ENCODE measurements at places on chromosomes 6 and 20. TPM values are rescaled to one million over a fixed set of nuclear protein-coding genes. Genes with fewer than 3 reads are reported as not detected.

DNA sequence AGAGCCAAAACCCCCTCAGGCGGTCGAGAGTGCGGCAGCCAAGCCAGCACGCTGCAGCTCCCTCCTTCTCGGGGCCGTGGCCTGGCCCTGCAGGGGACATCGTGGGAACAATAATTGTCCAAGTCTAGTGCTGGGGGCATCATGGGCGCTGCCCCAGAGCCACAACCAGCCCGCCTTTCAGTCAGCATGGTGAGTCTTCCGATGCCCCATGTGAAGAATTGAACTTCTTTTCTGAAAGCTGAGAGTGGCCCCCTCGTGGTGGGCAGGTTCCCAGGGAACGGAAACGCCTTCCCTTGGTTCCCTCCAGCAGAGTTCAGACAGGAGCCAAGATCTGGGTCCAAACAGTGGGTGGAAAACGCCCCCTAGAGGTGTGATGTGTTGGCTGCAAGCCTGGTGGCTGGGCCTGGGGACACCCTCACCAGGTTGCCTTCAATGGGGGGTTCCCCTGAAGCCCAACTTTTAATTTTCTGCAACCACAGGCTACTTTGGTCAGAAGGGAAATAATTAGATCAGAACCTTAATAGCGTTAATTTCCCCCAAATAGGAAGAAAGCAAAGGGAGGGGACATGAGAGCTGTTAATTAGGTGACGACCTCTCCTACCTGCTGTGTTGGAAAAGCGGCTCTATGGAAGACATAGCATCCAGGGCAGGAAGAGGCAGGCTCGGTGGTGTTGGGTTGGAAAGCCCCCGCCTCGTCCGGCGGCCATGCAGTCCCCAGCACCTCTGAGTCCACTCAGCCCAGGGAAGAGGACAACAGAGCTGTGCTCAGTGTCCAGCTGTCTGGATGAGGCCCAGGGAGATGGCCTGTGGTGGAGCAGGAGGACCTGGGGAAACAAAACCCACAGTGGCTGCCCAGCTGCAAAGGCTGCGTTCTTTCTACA lies 4.7 kb upstream of the MRGBP start:
- peak; percentile 86 for DNase-seq
- no peaks in the 10 kb centered on the region for H3K36me3 ChIP-seq
- no peak overlapping the region for H3K27ac ChIP-seq
- no peak overlapping the region for H3K4me3 ChIP-seq

CRYBG1 gene
- total RNA-seq, result 12.2 TPM

DNA sequence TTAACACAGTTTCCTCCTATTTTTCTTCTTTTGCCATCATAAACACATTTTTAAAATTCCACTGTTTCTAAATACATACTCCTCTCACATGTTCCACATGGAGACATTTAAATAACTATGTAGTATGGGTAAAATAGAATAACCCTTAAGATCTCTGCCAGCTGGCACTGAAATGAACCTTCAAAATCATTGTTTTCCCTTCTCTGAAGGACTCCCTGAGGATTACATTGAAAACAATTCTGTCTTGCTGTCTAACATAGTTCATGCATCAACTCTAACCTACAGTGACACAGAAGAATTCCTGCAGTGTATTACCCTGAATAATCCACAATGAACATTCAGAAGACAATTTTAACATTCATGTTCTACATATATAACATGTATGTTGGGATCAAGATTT lies 1361.8 kb upstream of the CITED2 start:
- H3K4me1 ChIP-seq, result no peaks in the 10 kb centered on the region
- H3K27me3 ChIP-seq, result no peaks in the 10 kb centered on the region
- no peaks in the 10 kb centered on the region for H3K36me3 ChIP-seq
- H3K4me3 ChIP-seq, result no peak overlapping the region

DNA sequence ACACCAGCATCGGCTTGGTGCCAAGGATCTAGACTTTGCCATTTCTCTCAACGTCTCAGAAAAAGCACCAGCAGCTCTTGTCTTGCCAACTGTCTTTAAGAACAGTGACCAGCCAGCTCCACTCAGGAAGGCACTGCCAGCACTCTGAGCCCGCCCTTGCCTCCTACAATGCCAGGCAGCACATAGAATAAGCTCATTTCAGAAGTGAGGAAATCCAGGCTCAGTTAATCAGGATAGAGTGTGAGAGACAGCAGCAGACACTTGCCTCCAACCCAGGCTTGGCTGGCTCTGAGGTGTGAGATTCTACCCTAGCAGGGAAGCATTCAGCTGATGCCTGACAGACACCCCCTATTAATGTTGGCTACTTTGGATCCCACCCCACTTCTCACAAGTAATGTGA lies 4.3 kb upstream of the SYNDIG1 start:
- no peak overlapping the region for H3K4me3 ChIP-seq
- H3K4me1 ChIP-seq, result peaks cover 19% of the 10 kb centered on the region
- H3K27ac ChIP-seq, result no peak overlapping the region
- H3K27me3 ChIP-seq, result peaks cover 19% of the 10 kb centered on the region
- no peak for DNase-seq

- no peak for DNase-seq
- H3K4me3 ChIP-seq, result no peak overlapping the region
- no peaks in the 10 kb centered on the region for H3K36me3 ChIP-seq
- peak overlapping the region; percentile 75 for H3K27ac ChIP-seq
- peaks cover 51% of the 10 kb centered on the region for H3K4me1 ChIP-seq
Measured at GRCh38 chr6:14655201-14656061, 537.9 kb downstream of the CD83 start.

DNA sequence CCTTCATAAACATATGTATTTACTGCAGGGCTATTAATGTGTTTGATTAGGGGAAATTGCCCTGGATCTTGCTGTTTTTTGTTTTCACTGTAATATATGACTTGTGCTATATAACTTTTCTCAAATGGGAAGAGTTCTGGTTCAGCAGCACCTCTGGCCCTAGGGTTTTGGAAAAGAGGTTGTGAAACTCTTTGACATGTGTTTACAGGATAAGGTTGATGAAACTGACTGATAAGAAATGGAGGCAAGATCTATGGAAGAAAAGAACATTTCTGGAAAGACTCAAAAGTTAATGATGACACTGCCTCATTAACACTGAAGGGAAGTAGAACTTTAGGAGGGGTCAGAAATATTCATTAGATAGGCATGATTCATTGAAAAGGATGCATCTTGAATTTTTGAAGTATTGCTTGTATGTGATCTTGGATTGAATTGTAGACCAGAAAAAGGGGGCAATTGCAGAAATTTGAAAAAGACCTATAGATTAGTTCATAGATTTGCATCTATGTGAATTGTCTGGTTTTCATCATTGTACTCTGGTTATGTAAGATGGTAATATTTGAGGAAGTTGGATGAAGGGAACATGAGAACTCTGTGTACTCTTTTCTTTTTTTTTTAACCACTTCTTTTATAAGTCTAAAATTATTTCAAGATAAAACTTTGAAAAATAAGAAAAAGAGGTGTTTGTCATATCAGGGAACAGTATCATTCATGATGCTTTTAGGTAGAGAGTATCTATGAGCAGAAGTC lies 54.0 kb downstream of the UTRN start:
- no peak overlapping the region for H3K4me3 ChIP-seq
- peaks cover 47% of the 10 kb centered on the region for H3K4me1 ChIP-seq
- no peak overlapping the region for H3K27ac ChIP-seq
- DNase-seq, result no peak

MYO6 gene
- 3.3 TPM for total RNA-seq

DNA sequence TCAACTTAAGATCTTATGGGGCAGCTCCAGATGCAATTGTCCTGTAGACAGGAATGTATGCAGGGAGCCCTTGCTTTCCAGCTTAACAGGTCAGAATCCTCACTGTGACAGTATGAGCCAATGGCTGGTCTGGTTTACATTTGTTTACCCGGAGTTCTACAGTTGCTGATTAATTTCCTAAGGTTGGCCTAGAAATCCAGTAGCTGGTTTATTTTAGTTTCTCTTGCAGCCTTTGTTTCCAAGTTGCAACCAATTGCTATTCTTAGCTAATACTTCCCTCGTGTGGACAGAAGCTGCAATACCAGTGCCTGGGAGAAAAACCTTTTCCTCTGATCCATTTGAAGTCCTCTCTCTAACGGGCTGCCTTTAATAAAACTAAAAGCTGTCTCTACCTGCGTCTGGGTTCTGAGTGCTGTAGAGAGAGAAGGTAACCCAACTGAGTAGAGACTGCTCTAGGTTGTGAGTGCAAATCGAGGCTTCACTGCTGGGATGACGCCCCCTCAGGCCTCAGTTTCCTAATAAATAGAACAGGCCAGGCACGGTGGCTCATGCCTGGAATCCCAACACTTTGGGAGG lies 45.9 kb downstream of the ZNF217 start:
- H3K27ac ChIP-seq, result no peak overlapping the region
- no peak overlapping the region for H3K4me3 ChIP-seq
- H3K27me3 ChIP-seq, result no peaks in the 10 kb centered on the region
- H3K36me3 ChIP-seq, result no peaks in the 10 kb centered on the region

SLPI gene
- 28.0 TPM for total RNA-seq

DNA sequence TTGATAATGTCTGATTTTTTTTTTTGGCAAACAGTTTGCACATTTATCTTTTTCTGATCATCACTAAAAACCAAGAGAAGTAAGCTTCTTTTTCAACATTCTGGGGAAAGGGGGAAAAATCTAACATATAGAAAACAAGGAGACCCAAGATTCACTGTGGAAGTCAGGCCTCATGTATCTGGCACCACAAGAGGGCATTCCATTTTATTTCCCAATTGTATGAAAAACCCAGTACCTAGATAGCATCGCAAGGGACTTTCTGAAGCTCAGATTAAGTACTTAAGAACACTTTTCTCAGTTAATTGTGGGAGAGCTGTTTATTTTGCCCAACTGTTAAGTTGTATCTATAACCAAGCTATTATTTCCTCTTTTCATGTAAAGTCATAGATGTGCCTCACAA lies 152.9 kb downstream of the KLHL32 start:
- H3K36me3 ChIP-seq, result no peaks in the 10 kb centered on the region
- H3K27ac ChIP-seq, result no peak overlapping the region
- no peak for DNase-seq
- no peaks in the 10 kb centered on the region for H3K27me3 ChIP-seq
- no peak overlapping the region for H3K4me3 ChIP-seq

DNA sequence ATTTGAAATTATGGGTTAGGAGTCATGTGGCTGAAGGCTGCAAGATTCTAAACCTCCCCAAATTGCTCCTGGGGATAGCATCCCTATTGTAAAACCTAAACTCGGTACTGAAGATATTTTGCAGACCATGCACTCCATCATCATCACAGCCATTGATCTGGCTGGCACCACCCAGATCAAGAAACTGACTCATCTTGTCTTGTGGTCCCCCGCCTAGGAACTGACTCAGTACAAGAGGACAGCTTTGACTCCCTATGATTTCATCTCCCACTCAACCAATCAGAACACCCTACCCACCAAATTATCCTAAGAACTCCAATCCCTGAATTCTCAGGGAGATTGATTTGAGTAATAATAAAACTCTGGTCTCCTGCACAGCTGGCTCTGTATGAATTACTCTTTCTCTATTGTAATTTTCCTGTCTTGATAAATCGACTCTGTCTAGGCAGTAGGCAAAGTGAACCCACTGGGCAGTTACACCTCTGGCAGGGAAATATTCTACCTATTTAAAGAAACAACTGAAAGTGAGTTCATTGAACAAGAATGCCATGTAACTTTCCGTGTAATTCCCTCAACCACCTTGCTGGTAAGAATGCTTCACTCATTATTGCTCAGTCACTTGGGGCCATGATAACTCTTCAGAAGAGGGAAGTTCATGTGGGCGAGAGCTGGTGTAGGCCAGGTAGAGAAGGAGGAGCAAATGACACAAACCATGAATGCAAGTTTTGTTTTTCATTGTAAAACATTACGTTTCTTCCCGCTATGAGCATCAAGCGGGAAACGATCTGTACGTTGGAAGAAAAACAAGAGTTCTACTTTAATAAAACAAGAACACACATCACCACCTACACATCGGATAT lies 602.9 kb upstream of the ARID1B start:
- H3K4me3 ChIP-seq, result no peak overlapping the region
- DNase-seq, result no peak
- H3K27ac ChIP-seq, result no peak overlapping the region
- H3K27me3 ChIP-seq, result no peaks in the 10 kb centered on the region

DNA sequence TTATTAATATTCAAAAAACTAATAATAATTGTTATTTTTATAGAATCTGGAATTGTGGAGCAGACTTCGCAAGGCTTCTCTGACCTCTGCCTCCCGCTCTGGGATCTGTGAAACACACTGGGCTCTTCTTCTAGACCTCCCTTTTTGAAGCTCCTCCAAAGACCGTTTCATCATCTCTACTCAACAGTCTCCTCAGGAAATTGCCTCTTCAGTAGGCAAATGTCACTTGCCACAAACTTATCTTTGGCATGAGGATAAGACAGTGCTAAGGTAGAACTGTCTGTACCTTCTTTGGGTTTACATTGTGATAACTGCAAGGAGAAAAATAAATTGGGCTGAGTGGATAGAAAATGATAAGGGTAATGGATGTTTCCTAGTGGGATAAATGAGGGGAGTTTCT lies 2.3 kb upstream of the MAS1L start:
- H3K27me3 ChIP-seq, result no peaks in the 10 kb centered on the region
- DNase-seq, result no peak
- no peaks in the 10 kb centered on the region for H3K4me1 ChIP-seq
- no peak overlapping the region for H3K27ac ChIP-seq

ME1 gene
- total RNA-seq, result 2.1 TPM

DNA sequence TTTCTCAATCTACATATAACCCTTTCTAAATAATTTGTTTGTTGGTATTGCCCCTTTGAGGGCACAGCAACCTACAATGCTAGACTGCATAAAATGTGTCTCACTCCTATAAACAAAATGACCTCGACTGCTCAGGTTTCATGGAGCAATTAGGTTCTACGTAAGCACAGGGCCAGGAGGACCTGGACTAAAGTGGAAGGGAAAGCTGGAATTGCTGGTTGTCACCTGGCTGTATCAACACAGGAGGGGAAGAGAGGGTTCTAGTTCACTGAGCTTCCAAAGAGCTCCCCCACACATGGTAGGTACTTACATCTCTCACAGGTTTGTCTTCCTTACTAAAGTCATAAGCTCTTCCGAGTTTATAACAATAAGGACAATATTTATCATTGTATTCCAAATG lies 51.0 kb downstream of the NCOA6 start:
- no peak overlapping the region for H3K27ac ChIP-seq
- H3K27me3 ChIP-seq, result no peaks in the 10 kb centered on the region
- H3K4me1 ChIP-seq, result no peaks in the 10 kb centered on the region
- no peak overlapping the region for H3K4me3 ChIP-seq
- peaks cover 32% of the 10 kb centered on the region for H3K36me3 ChIP-seq
- DNase-seq, result no peak

DNA sequence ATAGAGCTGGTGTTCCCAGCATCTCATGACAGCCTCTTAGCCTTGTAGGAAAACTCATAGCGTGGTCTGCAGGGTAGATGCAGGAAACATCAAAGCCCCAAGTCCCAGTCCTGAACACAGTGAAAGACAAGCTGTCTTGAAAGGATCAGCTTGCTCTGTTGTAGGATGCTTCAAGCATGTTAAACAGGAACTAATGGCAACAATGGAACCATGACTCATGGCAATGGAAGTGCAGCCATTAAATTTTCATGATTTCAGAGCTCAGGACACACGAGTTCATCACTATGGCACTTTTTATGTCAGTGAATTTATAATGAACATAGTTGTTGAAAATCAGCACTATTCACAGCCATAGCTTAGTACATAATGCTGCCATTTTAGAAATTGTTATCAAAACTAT lies 367.7 kb downstream of the KIF16B start:
- DNase-seq, result no peak
- H3K4me1 ChIP-seq, result no peaks in the 10 kb centered on the region
- H3K27ac ChIP-seq, result no peak overlapping the region
- H3K27me3 ChIP-seq, result no peaks in the 10 kb centered on the region
- H3K36me3 ChIP-seq, result no peaks in the 10 kb centered on the region

C6orf47 gene
- 19.1 TPM for total RNA-seq
